Fibroblast of mammary gland (primary cell): ENCODE measurements at places on chromosomes 6 and 20.

- peak; percentile 79 for DNase-seq
Measured at GRCh38 chr6:27650620-27651370, 177.9 kb upstream of the ZNF184 start.

DNA sequence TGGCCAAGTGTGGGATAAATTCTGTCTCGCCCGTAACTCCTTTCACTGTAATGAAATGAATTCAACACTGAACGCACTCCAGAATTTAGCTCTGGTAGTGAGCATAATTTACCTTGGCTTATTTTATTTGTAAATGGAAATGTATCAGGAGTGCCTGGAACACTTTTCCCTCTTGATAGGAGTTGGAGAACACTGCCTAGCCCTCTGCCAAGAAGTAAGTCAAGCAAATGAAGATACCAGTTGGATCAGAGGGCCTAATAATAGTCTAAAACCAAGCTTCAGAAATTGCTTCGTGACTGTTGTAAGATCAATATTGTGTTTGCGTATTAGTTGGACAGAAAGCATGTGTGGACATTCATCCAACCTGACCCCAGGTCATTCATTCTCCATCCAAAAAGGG lies 64.6 kb upstream of the TPD52L1 start:
- DNase-seq: no peak

GRCh38 chr6:147138835-147139234 lies 65.4 kb upstream of the STXBP5 start:
- no peak for DNase-seq

GRCh38 chr6:31353384-31353945 lies 3.5 kb downstream of the HLA-B start:
- no peak for DNase-seq

DNA sequence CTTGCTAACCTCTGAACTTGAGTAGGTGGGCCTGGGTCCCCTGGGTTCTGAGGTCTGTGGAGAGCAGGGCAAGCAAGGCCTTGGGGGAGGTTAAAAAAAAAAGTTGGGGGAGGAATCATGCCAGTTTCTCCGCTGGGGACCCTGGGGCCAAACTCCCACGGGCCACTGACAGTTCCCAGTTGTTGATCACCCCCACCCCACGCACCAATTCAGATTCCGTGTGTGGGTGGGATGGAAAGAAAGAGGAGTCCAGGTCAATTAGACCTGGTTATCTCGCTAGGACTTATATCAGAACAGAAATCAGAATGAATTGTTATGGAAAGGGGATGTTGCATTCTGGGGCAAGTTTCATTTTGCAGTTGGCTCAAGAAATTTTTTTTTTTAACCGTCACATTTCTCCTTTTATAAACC lies 46.7 kb upstream of the SUPT3H start:
- DNase-seq: no peak

DNA sequence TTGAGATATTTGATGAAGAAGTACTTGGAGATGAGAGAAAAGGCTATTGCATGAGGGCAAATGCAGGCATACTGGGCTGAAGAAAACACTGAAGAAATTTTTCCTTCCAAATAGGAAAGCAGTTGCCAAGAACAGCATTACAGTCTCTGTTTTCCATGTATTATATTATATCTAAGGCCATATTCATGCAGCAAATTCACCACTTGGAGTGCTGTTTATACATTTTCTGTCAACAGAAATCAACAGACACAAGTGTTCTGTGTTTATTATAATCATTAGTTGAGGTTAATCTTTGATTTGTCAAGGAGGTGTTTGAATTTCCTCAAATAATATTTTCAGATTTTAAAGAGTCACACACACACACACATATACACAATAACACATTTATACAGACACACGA lies 268.8 kb upstream of the PLCB4 start:
- no peak for DNase-seq

DNA sequence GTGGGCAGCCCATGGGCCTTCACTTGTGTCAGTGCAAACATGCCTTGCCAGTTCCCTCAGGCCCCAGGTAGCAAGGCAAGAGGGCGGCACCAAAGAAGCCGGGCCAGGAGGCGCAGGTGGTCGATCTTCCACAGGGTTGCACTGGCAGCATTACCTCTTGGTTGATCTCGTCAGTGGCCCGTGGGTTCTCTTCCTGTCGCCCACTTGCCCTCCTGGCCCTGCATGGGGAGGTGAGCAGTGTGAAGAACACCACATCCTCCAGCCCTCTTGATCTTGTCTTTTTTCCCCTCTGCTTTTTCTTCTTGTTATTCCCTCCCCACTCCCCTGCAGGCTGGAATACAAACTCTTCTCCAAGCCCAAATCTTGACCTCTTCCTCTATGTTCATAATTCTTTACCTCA lies 3.0 kb upstream of the CST11 start:
- no peak for DNase-seq

DNA sequence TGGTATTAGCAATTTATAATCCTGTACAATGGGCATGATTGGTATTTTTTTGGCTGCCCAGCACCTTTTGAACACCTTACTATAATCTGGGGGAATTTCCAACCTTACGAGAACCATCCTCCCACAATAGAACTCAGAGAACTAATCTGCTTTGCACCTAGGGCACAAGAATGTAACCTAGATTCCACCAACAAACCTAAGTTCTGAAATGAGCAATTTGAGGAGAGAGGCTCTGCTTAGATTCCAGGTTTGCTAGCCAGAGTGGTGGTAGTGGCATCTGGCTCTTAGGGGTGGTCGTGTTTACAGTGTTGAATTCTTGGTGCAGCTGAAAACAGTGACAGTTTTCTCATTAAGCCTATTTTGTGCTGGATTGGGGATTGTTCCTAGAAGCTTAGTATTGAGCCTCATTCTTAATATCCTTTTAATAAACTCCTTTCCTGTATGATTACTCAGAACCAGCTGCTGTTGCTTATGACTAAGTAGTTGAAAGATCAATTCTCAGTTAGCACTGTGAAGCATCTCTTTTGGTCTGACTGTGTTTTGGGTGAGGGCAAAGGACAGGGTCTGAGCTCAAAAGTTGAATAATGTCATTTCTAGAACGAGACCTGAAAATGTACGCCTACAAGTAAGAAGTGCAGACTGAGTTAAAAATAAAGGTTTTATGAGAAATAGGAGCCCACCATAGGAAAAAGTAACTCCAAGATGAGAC lies 385.6 kb downstream of the CDKAL1 start:
- peak; percentile 73 for DNase-seq

GRCh38 chr6:108518714-108519576 lies 41.8 kb upstream of the FOXO3 start:
- DNase-seq: peak; percentile 42

DNA sequence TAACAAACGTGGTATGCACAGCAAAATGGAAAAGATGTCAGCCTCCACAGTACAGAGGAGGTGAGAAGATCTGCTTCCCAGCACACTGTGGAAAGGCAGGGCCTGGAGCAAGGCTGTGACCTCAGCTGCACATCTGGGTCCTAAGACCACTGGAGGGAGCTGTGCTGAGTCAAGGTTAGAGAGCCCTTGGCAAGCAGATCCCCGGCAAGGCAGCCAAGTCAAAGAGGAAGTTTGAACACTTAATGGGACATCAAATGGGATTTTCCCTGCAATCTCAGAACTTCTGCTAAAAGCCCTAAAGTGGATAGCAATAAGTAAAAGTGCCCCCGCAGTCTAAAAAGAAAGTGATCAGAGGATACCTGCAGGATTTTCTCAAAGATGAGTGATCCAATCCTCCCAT lies 39.5 kb downstream of the UNC5CL start:
- DNase-seq: peak; percentile 74

GRCh38 chr6:109977791-109978173 lies 329 bp upstream of the GPR6 start:
- DNase-seq: no peak

DNA sequence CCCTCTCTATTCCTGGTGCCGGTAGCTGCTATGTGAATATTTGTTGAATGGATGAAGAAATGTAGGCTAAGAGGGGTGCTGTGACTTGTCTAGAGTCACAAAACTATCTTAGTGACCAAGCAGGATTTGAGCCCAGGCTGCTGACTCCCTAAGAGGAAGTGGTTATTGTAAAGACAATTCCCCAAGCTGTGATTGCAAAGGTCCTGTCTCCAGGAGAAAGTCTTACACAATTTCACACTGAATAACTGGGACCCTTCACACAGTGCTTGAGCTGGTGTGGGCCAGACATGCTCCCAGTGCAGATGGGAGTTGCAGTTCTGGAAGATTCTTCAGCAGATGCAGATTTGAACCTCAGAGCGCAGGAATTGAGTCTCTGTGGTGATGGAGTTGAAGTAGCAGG lies 38.1 kb downstream of the IYD start:
- DNase-seq: peak; percentile 48

GRCh38 chr6:124053315-124053714 lies 249.7 kb downstream of the NKAIN2 start:
- DNase-seq: no peak

DNA sequence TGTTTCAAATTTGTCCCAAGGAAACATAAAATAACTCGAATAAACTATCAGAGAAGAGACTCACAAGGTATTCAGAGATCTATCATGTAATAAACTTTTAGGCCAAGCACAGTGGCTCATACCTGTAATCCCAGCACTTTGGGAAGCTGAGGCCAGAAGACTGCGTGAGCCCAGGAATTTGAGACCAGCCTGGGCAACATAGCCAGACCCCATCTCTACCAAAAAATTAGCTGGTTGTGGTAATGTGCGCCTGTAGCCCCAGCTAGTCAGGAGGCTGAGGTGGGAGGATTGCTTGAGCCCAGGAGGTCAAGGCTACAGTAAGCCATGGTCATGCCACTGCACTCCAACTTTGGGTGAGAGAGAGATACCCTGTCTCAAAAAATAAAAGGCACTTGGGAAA lies 79.2 kb upstream of the GCM1 start:
- no peak for DNase-seq
